ENCODE measurements at places on chromosomes 13 and 19.

DNA sequence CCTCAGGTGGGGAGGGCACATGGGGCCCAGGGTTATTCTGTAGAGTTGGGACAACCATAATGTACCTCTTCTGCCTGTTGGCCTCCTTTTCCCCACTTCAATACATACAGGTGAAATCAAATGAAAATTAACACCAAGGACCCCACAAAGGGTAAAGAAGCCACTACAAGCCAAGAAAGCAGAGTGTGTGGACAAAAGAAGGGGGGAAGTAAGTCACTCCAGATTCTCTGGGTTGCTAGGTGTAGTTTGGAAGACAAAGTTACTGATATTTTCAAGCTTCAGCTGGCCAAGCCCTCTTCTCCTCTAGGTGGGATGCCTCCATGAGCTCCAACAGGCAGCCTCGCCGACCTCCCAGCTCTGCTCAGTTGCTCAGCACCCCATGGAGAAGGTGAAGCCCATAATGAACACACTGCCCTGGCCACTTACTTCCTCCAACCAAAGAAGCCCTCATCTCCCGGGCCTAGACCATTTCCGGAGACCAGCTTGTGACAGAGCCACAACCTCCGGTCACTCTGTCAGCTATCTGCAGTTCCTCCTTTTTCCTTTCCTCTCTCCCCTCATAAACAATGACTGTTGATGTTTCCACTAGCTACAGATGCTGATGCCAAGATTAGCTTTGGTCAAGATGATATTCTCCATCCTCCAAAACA lies 66.8 kb upstream of the MED4 start:
- no peak for DNase-seq

DNA sequence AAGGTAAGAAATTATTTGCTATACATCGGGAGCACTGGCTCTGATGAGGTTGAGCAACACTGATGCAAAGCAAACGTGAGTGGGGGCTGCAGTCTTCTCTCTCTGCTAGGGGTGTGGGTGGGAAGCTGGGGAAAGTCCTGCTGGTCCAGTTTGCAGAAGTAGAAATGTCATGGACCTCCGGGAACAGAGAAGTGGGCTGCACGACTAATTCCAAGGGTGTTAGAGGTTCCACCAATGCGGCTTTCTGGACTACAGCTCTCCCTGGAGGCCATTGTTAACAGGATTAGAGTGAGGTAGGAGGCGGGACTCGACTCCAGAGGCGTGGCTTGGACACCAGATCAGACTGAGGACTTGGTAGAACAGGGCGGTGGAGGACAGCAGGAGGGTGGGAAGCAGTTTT lies 5.7 kb upstream of the FBXO27 start:
- DNase-seq: no peak

DNA sequence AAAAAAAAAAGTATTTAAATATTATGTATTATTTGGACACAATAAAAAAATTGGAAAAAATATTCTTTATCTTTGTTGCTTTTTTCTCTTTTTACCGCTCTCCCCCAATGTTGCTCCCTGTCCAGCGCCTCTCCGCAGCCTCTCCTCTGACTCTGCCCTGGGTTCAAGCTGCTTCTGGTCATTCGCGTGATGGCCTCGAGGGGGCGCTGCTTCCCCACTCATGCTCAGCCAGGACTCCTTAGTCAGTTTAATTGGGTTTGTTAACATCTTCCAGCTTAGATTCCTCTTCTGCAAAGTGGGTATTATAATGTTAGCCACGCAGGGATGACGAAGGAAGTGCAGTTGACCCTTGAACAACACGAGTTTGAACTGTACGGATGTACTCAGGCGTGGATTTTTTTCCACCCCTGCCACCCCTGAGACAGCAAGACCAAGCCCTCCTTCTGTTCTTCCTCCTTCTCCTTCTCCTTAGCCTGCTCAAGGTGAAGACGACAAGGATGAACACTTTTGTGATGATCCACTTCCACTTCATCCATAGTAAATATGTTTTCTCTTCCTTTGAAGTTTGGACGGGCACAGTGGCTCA lies 4.9 kb upstream of the NWD1 start:
- no peak for DNase-seq

- DNase-seq: no peak
Observed at GRCh38 chr13:26280295-26280694, 26.4 kb downstream of the CDK8 start.

GRCh38 chr19:31337008-31337914 lies 12.0 kb downstream of the TSHZ3 start:
- no peak for DNase-seq

DNA sequence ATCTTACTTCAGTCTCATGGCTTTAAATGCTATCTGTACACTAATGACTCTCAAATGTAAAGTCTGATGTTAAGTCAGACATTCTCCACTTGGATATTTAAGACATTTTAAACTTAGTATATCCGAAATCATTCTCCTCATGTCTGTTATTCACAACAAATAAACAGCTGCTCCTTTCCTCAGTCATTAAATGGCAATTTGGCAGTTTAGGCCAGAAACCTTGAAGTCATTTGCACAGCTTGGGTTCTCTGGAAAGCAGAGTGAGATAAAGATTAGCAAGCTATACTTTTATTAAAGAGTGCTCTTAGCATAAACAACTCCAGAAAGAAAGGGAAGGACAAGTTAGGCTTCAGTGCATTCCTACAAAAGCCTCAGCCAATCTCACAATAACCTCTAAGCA lies 53.7 kb downstream of the DNAJC15 start:
- DNase-seq: no peak

DNA sequence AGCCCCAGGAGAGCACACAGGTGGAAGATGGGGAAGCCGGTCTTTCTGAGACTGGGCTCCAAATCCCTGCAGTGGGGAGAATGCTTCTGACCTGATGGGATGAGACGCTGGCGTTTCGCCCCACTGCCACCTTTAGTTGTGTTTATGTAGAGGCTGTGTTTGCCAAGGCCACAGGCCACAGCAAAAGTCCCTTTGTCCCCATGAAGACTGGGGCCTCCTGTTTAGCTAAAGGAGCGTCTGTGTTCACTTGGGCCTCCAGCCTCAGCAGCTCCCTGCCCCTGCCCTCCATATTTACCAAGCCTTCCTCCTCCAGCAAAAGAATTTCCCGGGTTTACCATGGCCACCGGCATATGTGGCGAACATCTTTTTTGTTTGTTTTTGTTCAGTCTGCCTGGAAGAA lies 10.4 kb upstream of the KLK14 start:
- DNase-seq: no peak

GRCh38 chr19:49333418-49333805 lies 1.8 kb upstream of the CD37 start:
- no peak for DNase-seq

- no peak for DNase-seq
Observed at GRCh38 chr19:54268936-54269335, 11.9 kb upstream of the LILRB5 start.

GRCh38 chr13:23450340-23451046 lies 17.0 kb upstream of the SACS start:
- DNase-seq: no peak

DNA sequence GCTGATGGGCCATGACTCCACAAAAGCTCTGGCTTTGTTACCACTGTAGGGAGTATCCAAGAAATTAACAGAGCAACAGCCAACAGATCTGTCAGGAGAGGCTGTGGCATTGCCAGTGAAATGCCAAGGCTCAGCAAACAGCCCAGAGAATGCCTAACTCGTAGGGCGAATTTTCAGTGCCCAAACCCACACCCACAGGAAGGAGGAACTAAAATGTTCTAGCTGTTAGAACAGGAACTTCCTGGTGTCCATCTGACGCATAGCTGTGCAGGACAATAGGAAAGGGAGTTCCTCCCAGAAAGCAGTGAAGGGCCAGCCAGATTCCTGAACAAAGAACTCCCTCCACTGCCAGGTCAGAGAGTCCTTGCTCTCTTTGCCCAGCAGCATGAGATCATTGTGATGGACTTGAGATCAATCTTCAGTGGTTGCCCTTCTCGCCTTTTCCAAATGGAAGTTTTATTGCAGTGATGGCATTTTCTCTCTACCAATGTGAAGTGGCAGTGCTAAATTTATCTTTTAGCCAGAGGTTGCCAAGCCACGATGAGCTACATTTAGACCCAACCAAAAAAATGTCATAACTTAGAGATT lies 224.2 kb upstream of the STARD13 start:
- no peak for DNase-seq

- no peak for DNase-seq
Observed at GRCh38 chr13:67100730-67101129, 129.4 kb downstream of the PCDH9 start.

GRCh38 chr13:40381935-40382764 lies 284.3 kb downstream of the FOXO1 start:
- no peak for DNase-seq

GRCh38 chr13:80900561-80900960 lies 559.6 kb upstream of the SPRY2 start:
- DNase-seq: no peak

GRCh38 chr13:59444210-59444857 lies 719.4 kb downstream of the DIAPH3 start:
- DNase-seq: no peak

DNA sequence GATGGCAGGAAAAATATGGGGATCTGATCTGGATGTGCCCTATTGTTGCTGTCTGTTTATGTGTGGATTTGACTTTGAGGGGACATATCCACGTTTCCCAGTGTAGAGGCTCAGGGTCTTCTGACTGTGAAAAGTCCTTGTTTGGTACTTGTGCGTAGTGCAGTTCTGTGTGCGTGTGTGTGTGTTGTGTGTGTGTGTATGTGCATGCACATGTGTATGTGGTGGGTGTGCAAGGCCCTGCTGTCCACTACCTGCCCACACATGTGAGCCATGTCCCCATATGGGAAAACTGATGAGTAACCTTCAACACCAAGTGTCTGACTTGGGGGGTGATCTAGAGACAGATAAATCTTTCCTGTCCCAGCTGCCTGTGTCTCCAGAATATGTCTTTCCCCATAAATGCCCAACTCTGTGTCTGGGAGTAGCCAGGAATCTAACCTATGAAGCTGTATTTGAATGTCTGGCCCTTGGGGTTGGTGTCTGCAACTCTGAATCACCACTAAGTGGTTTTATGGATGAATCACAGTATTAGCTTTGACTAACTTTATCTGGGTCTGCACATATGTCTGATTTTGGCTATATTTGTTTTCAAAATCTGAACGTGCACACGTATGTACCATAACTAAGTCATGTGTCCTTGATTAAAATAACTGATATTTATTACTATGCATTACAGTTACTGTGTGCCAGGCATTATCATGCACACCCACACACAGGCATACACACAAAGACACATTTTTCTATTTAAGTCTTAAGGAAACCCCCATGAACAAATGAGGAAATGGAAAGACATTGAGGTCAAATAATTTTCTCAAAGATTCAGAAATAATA lies 17.4 kb downstream of the KLK2 start:
- DNase-seq: no peak

DNA sequence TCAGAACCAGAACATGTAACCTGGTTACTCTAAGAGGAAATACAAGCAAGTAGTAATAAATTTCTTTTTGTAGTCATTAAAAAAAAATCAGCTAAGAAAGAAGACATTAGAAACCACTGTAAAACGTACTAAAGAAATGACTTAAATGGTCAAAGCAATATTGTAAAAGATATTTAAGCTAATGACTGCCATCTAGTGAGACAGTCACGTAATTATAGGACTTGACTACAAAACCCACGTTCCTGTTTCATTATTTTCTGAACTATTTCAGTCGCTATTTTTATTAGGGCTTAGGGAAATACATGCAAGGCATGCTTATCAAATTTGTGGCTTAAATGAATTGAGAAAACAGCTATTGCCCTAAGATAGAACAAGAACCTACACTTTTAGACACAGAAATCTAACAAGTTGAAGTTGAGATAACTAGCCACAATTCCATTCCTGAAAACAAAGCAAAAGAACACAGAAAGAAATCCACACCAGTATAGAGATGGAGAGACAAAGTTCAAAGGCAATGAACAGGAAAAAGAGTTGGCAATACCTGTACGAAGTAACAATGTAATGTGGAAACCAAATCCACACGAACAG lies 17.9 kb downstream of the ALG5 start:
- DNase-seq: no peak

DNA sequence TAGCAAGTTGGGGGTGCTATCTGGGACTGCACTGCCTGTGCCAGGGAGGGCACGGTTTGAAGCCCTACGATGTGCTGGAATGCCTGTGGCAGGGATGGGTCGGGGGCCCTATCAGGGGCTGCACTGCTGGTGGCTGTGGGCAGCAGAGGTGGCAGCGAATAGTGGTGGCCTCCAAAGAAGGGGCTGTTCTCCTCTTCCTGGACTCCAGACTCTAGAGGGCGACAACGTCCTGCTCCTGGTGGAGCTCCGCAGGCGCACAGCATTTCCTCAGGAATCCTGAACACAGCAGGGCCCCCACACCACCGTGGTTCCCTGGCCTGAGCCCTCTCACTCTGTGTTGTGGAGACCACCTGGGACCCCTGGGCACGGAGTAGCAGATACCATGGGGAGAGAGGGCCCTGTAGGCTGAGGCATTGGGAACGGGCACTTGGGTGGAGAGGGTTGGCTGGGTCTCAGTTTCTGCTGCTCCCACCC lies 145.6 kb downstream of the TNFRSF19 start:
- DNase-seq: no peak

DNA sequence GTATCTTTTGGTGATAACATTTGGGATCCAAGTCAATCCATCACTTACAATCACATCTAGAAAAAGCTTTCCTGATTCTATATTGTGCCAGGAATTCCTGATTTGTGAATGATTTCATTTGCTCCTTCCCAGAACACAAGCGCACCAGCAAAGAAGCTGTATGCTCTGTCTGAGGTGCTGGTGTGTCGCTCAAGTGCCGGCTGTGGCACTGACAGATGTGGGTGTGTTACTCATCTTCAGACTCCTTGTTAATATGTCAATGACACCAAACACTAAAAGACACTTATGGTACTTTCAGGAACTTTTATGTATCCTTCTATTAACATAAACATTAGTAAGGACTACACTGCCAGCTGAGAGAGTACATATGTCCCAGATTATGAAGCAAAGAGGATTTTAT lies 429.1 kb downstream of the ITGBL1 start:
- DNase-seq: no peak

DNA sequence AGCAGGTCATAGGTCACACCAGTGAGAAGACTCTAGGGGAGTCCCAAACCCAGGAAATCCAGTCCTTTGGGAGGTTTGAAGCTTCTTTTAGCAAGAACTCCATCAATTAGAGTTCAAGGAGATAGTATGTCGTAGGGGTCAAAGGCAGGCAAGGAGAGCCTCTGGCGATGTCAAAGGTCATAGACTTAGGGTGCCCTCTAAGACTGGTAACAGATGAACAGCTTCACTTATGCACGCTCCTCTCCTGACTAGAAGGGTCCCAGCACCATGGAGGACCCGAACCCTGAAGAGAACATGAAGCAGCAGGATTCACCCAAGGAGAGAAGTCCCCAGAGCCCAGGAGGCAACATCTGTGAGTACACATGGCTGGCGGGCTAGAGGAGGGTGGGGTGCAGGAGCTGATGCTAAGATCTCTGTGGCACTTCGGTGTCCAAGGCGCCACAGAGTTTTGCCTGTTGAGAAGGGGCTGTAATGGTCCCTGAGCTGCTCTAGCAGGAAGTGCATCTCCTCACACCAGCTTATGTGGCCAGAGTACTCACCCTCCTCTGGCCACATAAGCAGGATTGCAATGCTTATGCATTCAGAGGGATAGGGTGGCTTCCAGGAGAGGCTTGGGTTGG lies 557 bp downstream of the ZNF576 start:
- DNase-seq: no peak
